Ascending aorta (tissue), 2 donors: ENCODE measurements at places on chromosomes 12 and 14.
A peak's percentile ranks its signal among the peaks of the same experiment; 100 is the strongest.

DNA sequence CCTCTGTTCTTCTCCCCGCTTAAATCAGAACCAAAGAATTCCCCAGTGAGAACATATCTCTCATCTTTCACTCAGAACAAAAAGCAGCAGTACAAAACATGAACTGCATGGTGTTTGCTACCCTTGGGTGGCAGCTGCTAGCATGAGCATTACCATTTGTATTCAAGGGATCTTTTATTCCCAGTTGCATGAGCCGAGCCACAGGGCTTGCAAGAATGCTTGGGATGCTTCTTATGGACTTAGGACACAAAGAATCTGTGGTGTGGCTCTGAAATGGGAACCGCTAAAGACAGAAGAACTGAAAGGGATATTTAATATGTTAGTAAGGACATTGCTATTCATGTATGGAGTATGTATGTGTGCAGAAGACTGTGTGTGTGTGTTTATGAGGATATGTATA, 190.6 kb downstream of the TMX1 start:
- no peak for DNase-seq
- no peaks in the 10 kb centered on the region for H3K27me3 ChIP-seq
- no peak overlapping the region for H3K27ac ChIP-seq
- H3K4me3 ChIP-seq = no peak overlapping the region

DNA sequence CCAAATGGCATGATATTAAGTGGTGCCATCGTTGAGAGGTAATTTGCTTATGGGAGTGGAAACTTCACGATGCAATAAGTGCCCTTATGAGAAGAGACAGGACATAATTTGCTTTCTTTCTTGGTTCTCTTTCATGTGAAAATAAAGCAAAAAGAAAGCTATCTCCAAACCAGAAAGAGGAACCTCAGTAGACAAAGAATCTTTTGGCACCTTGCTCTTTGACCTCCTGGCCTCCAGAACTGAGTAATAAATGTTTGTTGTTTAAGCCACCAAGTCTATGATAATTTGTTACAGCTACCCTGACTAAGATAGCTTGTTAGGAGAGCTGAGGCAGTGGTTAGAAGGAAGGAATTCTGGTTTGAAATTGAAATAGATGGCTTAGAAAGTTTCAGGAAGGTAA, 39.6 kb downstream of the CCER1 start:
- H3K27me3 ChIP-seq = no peaks in the 10 kb centered on the region
- H3K36me3 ChIP-seq = no peaks in the 10 kb centered on the region
- H3K4me1 ChIP-seq = no peaks in the 10 kb centered on the region
- no peak overlapping the region for H3K27ac ChIP-seq

GRCh38 chr12:117403586-117404139, 42.2 kb upstream of the NOS1 start:
- no peak for DNase-seq
- no peaks in the 10 kb centered on the region for H3K36me3 ChIP-seq
- H3K4me1 ChIP-seq = no peaks in the 10 kb centered on the region
- H3K27me3 ChIP-seq = no peaks in the 10 kb centered on the region
- no peak overlapping the region for H3K4me3 ChIP-seq
- H3K27ac ChIP-seq = no peak overlapping the region

DNA sequence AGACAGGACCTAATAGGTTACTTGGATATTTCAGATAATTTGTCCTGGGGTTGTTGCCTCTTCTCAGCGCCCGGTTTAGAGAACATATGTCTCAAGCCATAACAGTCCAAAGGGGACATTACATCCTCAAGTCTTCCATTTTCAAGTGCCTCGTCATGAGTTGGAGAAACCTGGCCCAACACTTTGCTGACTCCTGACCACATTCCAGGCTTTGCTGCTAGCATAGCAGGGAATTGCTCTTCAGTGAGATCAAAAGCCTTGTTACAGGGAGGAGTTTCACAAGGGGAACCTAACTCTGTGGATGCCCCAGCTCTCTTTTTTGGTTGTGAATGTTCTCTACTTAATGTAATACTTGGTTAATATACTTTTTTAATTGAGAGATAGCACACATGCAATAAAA, 8.2 kb upstream of the MMP19 start:
- no peak overlapping the region for H3K4me3 ChIP-seq
- H3K27ac ChIP-seq = peak overlapping the region; percentile 99
- H3K27me3 ChIP-seq = no peaks in the 10 kb centered on the region
- peaks cover 41% of the 10 kb centered on the region for H3K4me1 ChIP-seq

- no peak overlapping the region for H3K27ac ChIP-seq
- no peaks in the 10 kb centered on the region for H3K36me3 ChIP-seq
- no peaks in the 10 kb centered on the region for H3K27me3 ChIP-seq
- no peak overlapping the region for H3K4me3 ChIP-seq
- DNase-seq = no peak
These were observed 127.6 kb upstream of the DAAM1 start for GRCh38 chr14:59060841-59061240.

DNA sequence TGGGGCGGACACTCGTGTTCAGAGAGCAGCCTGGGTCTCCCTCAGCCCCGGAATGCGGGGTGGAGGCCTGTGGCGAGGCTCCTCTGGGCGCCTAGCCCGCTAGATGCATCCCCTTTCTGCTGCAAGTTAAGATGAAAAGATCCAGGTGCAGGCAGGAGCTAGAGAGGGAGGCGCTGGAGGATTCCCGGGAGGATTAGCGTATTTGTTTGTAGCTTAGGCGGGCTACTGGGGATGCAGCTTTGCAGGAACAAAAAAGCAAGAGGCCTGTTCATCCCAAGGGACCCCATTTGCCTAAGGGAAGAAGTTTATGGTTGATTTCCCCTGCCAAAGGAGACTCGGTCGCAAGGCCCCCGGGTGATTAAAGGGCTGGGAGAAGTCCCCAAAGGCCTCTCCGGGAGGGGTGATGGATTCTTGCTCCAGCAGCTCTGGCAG, 824 bp downstream of the CCDC177 start:
- no peak overlapping the region for H3K27ac ChIP-seq
- H3K4me3 ChIP-seq = peak overlapping the region; percentile 18
- peaks cover 9% of the 10 kb centered on the region for H3K4me1 ChIP-seq
- no peak for DNase-seq

DNA sequence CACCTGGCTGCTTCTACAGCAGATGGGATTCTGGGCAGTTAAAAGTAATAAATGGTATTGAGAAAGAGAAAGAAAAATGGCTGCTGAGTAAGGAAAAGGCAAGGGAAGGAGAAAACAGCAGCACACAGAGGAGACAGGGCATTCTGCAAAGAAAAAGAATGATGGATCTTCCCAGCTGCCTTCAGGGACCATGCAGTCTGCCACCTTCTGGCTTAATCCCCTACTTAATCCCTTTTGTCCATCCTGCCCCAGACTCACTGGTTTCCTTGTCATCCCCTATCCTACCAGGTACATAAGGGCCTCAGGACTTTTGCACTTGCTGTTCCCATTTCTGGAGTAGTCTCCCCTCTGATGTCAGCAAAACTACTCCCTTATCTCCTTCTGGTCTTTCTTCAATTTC, 107.6 kb downstream of the GAS2L3 start:
- no peak overlapping the region for H3K4me3 ChIP-seq
- H3K36me3 ChIP-seq = no peaks in the 10 kb centered on the region
- H3K27ac ChIP-seq = no peak overlapping the region
- H3K4me1 ChIP-seq = no peaks in the 10 kb centered on the region

DNA sequence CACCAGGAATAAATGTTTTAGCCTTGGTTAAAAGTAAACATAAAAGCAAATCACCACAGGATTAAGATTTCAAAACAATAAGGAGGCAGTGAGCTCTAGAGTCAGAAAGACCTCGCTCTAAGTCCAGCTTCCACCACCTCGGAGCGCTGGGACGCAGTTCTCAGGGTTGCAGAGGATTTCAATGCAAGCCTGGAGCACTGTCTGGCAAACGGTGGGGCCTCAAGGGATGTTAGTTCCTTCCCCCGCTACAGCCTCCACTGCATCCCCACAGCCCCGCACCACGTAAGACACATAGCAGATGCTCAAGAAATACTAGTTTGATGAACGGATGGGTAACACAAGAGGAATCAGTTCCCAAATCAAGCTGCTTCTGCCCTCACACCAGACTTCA, 39.3 kb upstream of the TMCC3 start:
- peak overlapping the region; percentile 62 for H3K27ac ChIP-seq
- no peaks in the 10 kb centered on the region for H3K36me3 ChIP-seq
- DNase-seq = no peak
- peak overlapping the region; percentile 50 for H3K4me3 ChIP-seq

GRCh38 chr12:10771132-10771733, 31.2 kb downstream of the TAS2R7 start:
- no peaks in the 10 kb centered on the region for H3K27me3 ChIP-seq
- H3K27ac ChIP-seq = no peak overlapping the region
- no peaks in the 10 kb centered on the region for H3K36me3 ChIP-seq
- no peak for DNase-seq
- H3K4me1 ChIP-seq = no peaks in the 10 kb centered on the region
